Epithelial cell of esophagus (primary cell): ENCODE measurements at places on chromosomes 5 and 9.
A peak's percentile ranks its signal among the peaks of the same experiment; 100 is the strongest.

GRCh38 chr5:139378101-139378825, 4.8 kb downstream of the SLC23A1 start:
- DNase-seq: no peak

- no peak for DNase-seq
These were observed 2.2 kb upstream of the DPP7 start for GRCh38 chr9:137116728-137117127.

DNA sequence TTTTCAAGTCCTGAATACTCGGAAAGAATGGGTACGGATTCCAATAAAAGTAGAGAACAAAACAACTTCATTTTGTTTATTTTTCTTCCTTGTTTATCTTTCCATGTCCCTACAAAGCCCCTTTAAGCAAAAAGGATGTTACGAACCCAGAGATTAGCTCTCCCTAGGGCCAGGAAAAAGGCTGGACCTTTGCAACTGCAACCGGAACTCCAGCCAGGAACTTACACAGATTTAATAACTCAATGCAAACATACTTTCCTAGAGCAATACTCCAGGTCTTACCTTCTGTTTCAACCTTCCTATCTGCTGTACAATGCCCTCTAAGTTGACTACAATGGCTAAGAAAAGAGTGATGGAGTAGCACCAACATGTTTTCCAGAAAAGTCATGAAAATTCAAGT, 7.0 kb downstream of the DENND1A start:
- DNase-seq: no peak

- peak; percentile 69 for DNase-seq
These were observed 81.2 kb downstream of the ARL15 start for GRCh38 chr5:54229041-54229780.

DNA sequence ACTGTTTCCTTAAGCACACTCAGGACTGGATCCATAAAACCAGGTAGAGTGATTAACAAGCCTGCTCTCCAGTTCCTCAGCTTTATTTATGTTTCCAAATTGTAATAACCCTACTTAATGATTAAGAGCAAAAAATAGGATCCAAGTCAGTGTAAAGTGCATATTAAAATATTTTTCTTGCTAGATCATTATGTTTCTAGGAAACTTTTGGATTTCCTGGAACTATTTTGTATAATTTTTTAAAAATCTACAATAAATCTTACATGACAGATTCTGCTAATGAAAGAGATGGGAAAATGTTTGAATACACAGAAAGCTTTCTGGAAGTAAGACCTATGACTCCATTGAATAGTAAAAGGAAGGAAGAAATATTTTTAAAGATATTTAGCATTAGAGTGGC, 35.5 kb downstream of the BHMT start:
- no peak for DNase-seq

GRCh38 chr9:93670208-93671019, 94.0 kb downstream of the PHF2 start:
- no peak for DNase-seq

DNA sequence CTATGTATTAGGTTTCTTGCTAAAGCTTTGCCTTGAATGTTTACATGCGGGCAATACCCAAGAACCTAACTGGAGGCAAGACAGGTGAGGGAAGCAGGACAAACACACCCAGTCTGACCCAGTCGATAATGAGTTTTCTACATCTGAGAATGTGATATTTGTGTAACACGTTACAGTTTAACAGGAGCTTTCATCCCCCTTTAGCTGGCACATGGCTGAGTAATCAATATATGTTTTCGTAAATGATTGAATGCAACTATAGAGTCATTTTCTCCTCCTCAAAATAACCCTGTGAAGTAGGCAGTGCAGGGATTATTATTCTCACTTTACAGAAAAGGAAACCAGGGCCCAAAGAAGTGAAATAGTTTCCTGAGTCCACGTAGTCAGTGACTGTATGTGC, 84.7 kb upstream of the HTR4 start:
- no peak for DNase-seq

DNA sequence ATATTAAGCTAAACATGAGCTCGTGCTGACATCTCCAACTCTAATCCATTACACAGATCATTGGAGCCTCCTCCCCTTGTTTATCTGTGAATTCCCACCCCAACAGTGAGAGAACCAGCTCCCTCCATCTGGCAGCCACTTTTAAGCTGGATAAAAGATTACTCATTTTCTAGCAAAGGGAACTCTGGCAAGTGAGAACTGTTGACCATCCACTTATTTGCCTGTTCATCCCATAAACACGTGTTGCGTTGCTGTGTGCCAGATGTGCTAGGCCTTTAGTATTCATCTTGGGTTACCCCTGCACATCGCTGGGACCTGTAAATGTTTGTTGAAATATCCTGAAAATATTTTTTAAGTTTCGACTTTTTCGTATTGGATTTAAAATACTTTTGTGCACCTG, 2.4 kb upstream of the TOR1A start:
- DNase-seq: no peak

DNA sequence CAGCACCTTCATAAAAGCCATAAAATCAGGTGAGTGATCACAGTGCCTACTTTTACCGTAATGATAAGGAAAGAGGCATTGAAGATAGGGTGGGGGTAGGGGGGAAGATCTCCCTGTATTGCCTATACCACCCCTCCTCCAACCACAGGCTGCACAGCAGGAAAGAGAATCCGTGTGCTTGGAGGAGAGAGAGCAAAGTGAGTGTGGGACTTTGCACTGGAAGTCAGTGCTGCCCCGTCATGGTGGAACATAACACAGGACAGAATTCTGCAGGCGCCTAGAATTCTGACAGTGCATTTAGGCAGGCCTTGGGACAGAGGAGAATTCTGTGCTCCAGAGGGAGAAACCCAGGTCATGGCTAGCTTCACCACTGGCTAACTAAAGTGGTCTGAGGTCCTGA, 3.5 kb upstream of the C5 start:
- no peak for DNase-seq

GRCh38 chr9:91433180-91433579, 9.5 kb upstream of the NFIL3 start:
- DNase-seq: peak; percentile 96

- DNase-seq: no peak
These were observed 226.1 kb upstream of the NMUR2 start for GRCh38 chr5:152631221-152631620.

DNA sequence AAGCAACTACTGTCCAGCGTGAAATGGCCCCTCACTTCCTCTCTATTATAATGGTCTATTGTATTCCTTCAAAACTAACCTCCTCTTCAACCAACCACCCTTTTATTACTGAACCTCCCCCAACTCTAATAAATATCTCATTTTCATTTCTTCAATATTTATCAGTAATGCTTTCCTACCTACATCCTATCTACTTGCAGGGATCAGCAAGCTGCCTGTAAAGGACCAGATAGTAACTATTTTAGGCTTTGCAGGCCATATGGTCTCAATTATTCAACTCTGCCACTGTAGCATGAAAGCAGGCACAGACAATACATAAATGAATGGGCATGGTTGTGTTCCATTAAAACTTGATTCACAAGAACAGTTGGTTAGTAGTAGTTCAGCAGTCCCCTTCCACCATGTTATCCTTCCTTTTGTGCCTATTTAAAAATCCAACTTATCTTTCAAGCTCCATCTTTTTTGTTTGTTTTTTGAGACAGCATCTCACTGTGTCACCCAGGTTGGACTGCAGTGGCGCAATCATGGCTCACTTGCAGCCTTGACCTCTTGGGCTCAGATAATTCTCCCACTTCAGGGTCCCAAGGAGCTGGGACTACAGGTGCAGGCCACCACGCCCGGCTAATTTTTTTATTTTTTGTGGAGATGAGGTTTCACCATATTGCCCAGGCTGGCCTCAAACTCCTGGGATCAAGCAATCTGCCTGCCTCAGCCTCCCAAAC, 45.8 kb downstream of the PCDHGC5 start:
- no peak for DNase-seq

- peak; percentile 89 for DNase-seq
These were observed 66.4 kb upstream of the ZNF608 start for GRCh38 chr5:124812771-124813358.

DNA sequence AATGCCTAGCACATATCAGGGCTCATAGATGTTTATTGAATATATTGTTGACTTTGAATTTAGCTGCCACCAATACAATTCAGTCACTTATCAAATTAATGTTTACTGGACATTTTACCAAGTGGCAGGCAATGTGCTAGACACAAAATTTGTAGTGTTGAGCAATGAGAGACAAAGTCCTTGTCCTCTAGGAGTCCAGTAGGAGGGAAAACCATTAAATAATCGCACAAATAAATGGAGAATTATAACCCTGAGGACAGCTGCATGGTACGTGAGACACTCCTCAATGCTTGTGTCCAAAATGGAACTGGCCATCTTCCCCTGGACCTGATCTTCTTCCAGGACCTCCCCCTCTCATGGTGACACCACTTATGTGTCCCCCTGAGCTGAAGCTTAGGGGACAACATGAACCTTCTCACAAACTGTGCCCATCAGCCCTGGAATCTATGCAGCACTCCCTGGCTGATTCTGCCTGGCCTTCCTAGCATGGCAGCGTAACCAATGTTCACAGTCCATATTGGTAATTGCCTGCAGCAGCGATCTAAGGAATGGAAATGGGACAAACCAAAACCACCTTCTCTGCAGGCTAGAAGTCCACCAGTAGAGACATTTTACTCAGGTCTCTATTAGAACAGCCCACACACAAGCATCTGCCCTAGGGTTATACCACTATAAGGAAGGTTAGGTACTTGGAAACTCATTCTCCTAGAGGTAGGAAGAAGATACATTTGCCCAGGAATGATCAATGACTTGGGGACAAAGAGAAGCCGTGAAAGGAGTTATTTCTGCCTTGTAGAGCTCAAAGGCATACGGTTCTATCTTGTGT, 75.5 kb downstream of the FGF1 start:
- DNase-seq: no peak

DNA sequence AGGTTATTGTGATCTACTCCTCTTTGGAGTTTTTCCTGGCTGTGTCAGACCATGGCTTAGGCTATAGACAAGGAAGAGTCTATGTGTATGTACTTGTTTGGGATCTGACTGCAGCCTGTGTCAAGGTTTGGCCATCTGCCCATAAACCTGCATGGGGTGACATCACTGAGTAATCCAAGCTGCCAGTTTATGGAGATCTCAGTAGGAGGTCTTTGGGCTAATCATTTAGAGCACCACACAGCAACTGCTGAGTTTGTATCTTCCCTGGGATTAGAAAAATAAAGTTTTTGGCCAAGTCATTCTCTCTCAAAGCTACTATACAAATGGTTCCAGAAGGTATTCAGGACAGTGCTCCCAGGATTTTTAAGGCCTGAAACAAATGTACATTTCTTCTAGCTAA, 65.5 kb upstream of the HSPB3 start:
- DNase-seq: peak; percentile 98

DNA sequence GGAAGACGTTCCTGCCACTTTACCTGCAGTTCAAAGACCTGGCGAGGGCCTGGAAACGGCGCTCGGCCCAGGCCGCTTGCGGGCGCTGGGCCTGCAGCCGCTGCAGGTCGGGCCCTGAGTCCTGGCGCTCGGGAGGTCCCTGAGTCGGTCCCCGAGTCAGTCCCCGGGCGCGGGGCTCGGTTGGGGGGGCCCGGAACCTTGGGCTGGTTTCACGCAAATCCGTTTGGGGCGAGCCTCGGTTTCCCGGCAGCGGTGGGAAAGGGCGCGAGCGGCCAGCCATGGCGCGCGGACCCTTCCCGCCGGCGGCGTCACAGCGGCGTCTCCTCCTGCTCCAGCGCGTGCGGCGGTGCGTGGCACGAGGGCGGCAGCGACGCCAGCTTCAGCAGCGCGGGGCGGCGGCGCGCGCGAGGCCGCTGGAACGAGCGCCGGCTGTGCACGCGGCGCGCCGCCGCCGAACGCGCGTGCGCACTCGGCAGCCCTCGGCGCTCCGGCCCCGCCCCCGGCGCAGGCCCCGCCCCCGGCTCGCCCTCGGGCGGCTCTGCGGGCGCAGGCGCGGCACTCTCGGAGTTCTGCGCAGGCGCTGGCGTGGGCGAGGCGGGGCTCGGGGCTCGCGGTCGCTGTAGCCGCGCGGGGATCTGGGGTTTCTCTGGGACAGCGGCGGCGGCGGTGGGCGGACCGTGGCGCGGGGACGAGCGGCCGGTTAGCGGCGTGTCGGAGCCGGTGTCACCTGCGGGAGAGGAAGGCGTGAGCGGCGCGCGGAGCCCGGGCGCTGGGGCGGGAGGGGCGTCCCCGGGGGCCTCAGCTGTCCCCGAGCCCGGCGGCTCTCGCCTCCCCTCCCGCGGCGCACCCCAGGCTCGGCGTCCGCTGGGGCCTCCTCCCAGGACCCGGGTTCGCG, 29.9 kb downstream of the EXOC3 start:
- DNase-seq: peak; percentile 70

GRCh38 chr9:20791682-20792081, 107.6 kb downstream of the FOCAD start:
- DNase-seq: no peak

GRCh38 chr5:171848006-171848405, 62.4 kb downstream of the SMIM23 start:
- no peak for DNase-seq

GRCh38 chr5:76403766-76404222, 709 bp downstream of the IQGAP2 start:
- DNase-seq: no peak

DNA sequence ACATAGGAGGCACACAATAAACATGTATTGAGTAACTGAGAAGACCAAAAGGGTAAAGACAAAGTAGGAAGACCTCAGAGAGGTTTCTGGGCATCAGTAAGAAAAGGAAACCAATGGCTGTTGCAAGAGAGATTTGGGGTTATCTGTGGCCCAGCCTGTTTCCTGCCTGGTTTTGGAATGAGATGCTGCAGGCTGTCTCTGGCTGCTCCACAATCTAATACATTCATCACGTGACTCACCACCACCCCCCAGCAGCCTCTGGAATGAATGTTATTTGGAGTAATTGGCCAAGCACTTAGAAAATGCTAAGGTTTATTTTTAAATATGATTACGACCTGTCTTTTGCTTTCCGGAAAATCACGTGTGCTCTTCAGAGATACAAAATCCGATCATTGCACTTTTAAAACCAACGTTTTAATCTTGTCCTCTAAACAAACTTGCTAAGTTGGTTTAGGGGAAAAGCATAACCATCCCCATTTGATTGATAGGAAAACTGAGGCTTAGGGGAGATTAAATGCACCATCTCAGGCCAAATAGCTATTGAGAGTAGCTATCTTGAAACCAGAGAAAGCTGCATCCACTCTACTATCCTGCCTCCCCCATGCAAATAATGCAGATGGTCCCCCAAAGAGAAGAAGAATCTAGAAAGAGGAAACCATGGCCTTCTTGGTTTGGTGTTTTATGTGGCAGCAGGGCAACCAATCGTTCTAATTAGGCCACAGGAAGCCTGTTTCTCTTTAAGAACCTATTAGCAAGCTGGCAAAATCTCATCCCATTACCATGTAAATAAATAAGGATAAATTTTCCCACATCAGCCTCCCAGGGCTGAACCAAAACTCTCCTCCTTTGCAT, 151.8 kb upstream of the ADRA1B start:
- DNase-seq: peak; percentile 10

DNA sequence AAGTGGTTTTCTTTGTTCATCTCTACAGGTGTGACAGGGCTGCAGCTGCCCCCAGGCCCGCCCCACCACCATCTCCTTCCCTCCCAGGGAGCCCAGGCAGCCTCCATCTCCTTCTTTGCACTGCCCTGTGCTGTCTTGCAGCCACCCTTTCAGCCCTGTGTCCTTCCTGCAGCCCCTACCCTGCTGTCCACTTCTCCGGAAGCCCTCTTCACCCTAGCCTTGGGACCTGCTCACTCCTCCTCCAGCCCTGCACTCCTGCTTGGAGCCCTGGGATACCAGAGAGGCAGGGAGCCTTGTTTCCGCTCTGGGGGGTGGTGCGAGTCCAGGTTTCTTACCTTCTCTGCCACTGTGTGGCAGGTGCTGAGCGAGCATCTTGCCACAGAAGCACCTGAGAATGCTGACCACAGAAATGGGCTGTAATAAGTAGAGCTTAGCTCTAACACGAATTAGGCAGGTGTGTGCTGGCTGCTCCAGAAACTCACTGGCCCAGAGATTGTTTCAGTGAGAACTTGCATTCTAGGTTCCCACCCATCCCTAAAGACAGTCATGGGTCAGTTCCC, 51.3 kb upstream of the GADD45G start:
- no peak for DNase-seq
